CD4-positive, alpha-beta T cell (primary cell): ENCODE measurements at places on chromosomes 12 and 14. TPM values are rescaled to one million over a fixed set of nuclear protein-coding genes. Genes with fewer than 3 reads are reported as not detected.

GRCh38 chr14:81801921-81802320 lies 268.3 kb upstream of the SEL1L start:
- H3K4me1 ChIP-seq = no peaks in the 10 kb centered on the region
- H3K27ac ChIP-seq = no peak overlapping the region
- no peak for DNase-seq
- H3K36me3 ChIP-seq = no peaks in the 10 kb centered on the region
- no peaks in the 10 kb centered on the region for H3K27me3 ChIP-seq

GRCh38 chr12:108633081-108633533 lies 587 bp downstream of the SELPLG start:
- H3K4me3 ChIP-seq = peak overlapping the region; percentile 87
- DNase-seq = no peak
- H3K27ac ChIP-seq = peak overlapping the region; percentile 86
- H3K4me1 ChIP-seq = peaks cover 75% of the 10 kb centered on the region

GRCh38 chr12:6280053-6280469 lies 30.4 kb upstream of the PLEKHG6 start:
- H3K4me3 ChIP-seq = no peak overlapping the region
- peaks cover 8% of the 10 kb centered on the region for H3K27me3 ChIP-seq

GRCh38 chr14:65132855-65133254 lies 30.5 kb upstream of the MAX start:
- H3K4me3 ChIP-seq = no peak overlapping the region
- no peak for DNase-seq
- H3K27me3 ChIP-seq = no peaks in the 10 kb centered on the region
- H3K36me3 ChIP-seq = no peaks in the 10 kb centered on the region
- H3K4me1 ChIP-seq = no peaks in the 10 kb centered on the region

- DNase-seq = no peak
- no peaks in the 10 kb centered on the region for H3K4me1 ChIP-seq
- H3K27me3 ChIP-seq = no peaks in the 10 kb centered on the region
- H3K4me3 ChIP-seq = no peak overlapping the region
These were observed 143.0 kb downstream of the TMTC1 start for GRCh38 chr12:29640589-29641345.

DNA sequence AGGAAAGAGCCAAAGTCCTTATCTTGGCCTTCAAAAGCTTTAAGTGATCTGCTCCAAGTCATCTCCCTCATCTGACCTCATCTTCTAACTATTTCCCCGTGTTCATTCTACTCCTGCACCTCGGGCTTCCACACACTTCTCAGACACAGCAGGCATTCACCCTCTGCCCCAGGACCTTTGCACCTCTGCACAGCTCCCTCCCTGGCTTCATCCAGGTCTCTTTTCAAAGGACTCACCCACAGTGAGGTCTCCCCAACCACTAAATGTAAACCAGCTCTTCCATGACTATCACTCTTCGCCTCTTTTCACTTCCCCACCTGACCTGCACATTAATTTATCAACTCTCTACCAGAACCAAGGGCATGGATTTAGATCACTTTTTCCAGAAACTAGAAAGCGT lies 161.8 kb downstream of the PIWIL1 start:
- no peak overlapping the region for H3K4me3 ChIP-seq
- H3K27me3 ChIP-seq = no peaks in the 10 kb centered on the region
- no peak for DNase-seq

- H3K4me1 ChIP-seq = peaks cover 61% of the 10 kb centered on the region
- peak overlapping the region; percentile 100 for H3K4me3 ChIP-seq
- H3K27ac ChIP-seq = peak overlapping the region; percentile 97
- DNase-seq = no peak
- H3K36me3 ChIP-seq = peaks cover 20% of the 10 kb centered on the region
These were observed 601 bp downstream of the COX14 start for GRCh38 chr12:50112456-50113218.

GRCh38 chr14:79528828-79529416 lies 682.4 kb downstream of the DIO2 start:
- no peak overlapping the region for H3K27ac ChIP-seq
- H3K4me1 ChIP-seq = no peaks in the 10 kb centered on the region
- no peak overlapping the region for H3K4me3 ChIP-seq
- no peak for DNase-seq
- no peaks in the 10 kb centered on the region for H3K27me3 ChIP-seq
- no peaks in the 10 kb centered on the region for H3K36me3 ChIP-seq

DNA sequence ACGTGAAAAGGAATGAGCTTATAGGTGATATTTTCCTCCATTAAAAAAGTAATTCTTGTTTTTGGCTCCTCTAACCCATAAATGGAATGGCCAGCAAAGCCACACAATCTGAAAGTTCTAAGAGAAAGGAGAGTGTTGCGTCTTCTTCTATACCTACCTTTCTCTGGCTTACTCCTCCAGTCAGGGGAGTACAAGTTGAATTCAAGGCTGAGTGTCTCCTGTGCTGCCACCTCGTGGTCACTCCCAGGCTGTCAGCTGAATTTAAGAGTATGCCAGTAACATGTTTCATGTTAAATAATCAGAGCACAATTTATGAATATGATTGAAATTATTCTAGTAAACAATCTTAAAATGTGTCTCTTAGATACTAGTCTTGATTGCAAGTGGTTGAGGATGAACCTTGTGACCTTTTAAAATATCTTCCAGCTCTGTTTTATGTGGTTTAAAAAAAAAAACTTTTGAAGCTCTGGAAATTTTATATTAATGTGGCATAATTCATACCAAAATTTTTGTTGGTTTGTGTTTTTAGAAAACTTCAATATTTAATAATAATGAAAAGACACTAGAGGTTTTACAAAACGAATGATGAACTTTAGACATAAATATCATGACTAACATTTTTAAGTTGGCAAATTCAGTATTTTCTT lies 31.7 kb downstream of the PTHLH start:
- DNase-seq = peak; percentile 49
- H3K27me3 ChIP-seq = peaks cover 3% of the 10 kb centered on the region
- H3K4me1 ChIP-seq = no peaks in the 10 kb centered on the region
- no peak overlapping the region for H3K4me3 ChIP-seq
- no peaks in the 10 kb centered on the region for H3K36me3 ChIP-seq

DNA sequence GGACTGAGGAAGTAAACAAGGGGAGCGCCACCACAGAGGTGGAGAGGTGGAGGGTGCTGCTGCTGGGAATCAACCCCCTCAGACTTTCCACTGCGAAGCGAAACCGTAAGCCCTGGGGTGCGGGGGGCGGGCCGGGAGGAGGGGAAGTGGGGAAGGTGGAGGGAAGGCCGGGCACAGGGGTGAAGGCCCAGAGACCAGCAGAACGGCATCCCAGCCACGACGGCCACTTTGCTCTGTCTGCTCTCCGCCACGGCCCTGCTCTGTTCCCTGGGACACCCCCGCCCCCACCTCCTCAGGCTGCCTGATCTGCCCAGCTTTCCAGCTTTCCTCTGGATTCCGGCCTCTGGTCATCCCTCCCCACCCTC lies at the start of gene LAG3:
Gene LAG3, plus strand, starts transcription at position 190 of the 365 bp plus-strand sequence. CDS start 333 bp downstream, outside the sequence.
- peak; percentile 71 for DNase-seq
- H3K27me3 ChIP-seq = peaks cover 33% of the 10 kb centered on the region
- H3K4me1 ChIP-seq = peaks cover 55% of the 10 kb centered on the region
- H3K4me3 ChIP-seq = peak within 1 kb of the TSS; percentile 46
- H3K27ac ChIP-seq = no peak within 1 kb of the TSS

GRCh38 chr12:50772470-50772869 lies 8.6 kb downstream of the ATF1 start:
- DNase-seq = no peak
- H3K36me3 ChIP-seq = peaks cover 13% of the 10 kb centered on the region
- no peaks in the 10 kb centered on the region for H3K27me3 ChIP-seq
- H3K27ac ChIP-seq = no peak overlapping the region
- H3K4me1 ChIP-seq = peaks cover 6% of the 10 kb centered on the region

- peaks cover 21% of the 10 kb centered on the region for H3K4me1 ChIP-seq
- H3K27ac ChIP-seq = no peak overlapping the region
- H3K27me3 ChIP-seq = peaks cover 24% of the 10 kb centered on the region
- H3K4me3 ChIP-seq = no peak overlapping the region
- H3K36me3 ChIP-seq = peaks cover 10% of the 10 kb centered on the region
- DNase-seq = no peak
These were observed 2.9 kb downstream of the MMP14 start for GRCh38 chr14:22839159-22839779.

GRCh38 chr12:93094988-93095737 lies 166.1 kb upstream of the EEA1 start:
- H3K27ac ChIP-seq = no peak overlapping the region
- H3K4me1 ChIP-seq = peaks cover 3% of the 10 kb centered on the region
- DNase-seq = no peak

GRCh38 chr14:56816574-56817391 lies 6.5 kb upstream of the OTX2 start:
- H3K4me1 ChIP-seq = no peaks in the 10 kb centered on the region
- no peak overlapping the region for H3K27ac ChIP-seq
- no peak for DNase-seq
- no peaks in the 10 kb centered on the region for H3K36me3 ChIP-seq
- H3K4me3 ChIP-seq = no peak overlapping the region

DNA sequence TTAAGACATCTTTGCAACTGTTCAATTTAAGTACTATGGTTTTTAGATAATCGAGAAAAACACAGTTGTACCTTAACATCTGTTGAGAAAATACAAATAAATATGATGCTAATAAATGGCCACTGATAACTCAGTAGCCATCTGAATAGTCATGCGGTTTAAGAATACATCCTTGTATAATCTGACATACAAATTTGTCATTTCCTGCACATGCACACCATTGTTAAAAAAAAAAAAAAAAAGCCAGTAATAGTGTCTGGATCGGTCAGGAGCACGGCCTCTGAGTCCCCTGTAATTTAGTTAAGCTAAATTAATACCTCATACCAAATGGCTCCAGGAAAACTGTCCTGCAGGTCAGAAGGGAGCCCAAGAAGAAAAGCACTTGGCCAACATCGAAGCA lies 16.8 kb downstream of the RFC5 start:
- H3K27ac ChIP-seq = no peak overlapping the region
- no peaks in the 10 kb centered on the region for H3K4me1 ChIP-seq
- H3K36me3 ChIP-seq = peaks cover 63% of the 10 kb centered on the region
- H3K27me3 ChIP-seq = no peaks in the 10 kb centered on the region
- DNase-seq = no peak

- H3K4me3 ChIP-seq = no peak overlapping the region
- no peak for DNase-seq
- H3K27ac ChIP-seq = no peak overlapping the region
- no peaks in the 10 kb centered on the region for H3K36me3 ChIP-seq
- no peaks in the 10 kb centered on the region for H3K27me3 ChIP-seq
These were observed 35.4 kb upstream of the SPPL3 start for GRCh38 chr12:120939523-120939922.

DNA sequence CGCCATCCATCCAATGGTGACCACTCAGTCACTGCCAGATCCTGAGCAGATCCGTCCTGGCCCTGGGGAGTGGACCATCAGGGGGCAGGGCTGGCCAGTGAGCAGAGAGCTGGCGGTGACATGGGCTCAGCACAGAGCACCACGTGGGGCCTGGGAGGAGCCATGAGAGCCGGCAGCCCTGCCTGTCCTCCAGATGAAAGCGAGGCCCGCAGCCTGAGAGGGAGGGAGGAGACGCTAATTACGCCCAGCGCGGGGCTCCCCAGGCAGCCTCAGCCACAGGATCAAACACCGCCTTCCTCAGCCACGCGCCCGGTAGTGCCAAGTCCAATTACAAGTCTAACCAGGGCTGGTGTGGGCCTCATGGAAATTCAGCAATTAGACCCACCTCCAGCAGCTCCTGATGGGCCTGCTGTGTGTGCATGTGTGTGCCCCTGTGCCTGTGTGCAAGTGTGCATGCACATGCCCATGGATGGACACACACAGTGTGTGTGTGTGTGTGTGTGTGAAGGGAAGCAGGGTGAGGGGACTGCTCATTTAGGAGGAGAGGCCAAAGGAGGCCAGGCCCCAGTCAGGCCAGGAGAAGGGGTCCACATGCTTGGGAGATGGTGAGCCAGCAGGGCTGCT lies 68.0 kb downstream of the KIF26A start:
- H3K36me3 ChIP-seq = no peaks in the 10 kb centered on the region
- no peaks in the 10 kb centered on the region for H3K4me1 ChIP-seq
- H3K27me3 ChIP-seq = peaks cover 4% of the 10 kb centered on the region
- DNase-seq = no peak
- H3K4me3 ChIP-seq = no peak overlapping the region

DNA sequence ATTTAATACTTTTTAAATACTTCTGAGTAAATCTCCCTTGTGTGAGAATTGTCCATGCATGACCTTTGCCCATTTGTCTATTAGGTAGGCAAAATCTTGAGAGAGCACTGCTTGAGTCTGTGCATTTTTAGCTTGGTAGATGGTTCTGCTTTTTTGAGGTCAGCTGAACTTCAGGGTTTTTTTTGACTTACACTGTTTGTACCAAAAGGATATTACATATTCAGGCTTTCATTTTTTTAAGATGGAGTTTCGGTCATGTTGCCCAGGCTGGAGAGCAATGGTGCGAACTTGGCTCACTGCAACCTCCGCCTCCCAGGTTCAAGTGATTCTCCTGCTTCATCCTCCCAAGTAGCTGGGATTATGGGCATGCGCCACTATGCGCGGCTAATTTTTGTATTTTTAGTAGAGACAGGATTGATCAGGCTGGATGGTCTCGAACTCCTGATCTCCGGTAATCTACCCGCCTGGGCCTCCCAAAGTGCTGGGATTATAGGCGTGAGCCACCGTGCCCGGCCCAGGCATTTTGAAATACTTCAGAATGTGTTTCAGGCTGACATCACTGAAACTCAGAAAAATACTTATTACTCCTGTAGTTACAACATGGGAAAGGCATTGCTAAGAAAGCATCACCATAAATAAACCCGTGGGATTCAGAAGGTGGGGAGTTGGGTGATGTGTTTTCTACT lies 11.1 kb downstream of the RASSF3 start:
- no peaks in the 10 kb centered on the region for H3K27me3 ChIP-seq
- DNase-seq = no peak
- no peak overlapping the region for H3K27ac ChIP-seq
- no peak overlapping the region for H3K4me3 ChIP-seq
- H3K36me3 ChIP-seq = peaks cover 9% of the 10 kb centered on the region

- no peak overlapping the region for H3K27ac ChIP-seq
- H3K4me1 ChIP-seq = no peaks in the 10 kb centered on the region
- no peak for DNase-seq
- H3K4me3 ChIP-seq = no peak overlapping the region
- H3K27me3 ChIP-seq = no peaks in the 10 kb centered on the region
These were observed 16.7 kb downstream of the FNTB start for GRCh38 chr14:65003394-65003793.

GRCh38 chr12:53989227-53990113 lies 4.5 kb downstream of the HOXC10 start:
- no peak overlapping the region for H3K4me3 ChIP-seq
- H3K4me1 ChIP-seq = peaks cover 41% of the 10 kb centered on the region
- DNase-seq = no peak
- peaks cover 98% of the 10 kb centered on the region for H3K27me3 ChIP-seq
- no peaks in the 10 kb centered on the region for H3K36me3 ChIP-seq
- no peak overlapping the region for H3K27ac ChIP-seq

The HVCN1 gene
- 4.1 TPM for total RNA-seq

The KHNYN gene
- total RNA-seq = 170 TPM

The ADAM20 gene
- 0.14 TPM for total RNA-seq

The SMAGP gene
- 3.0 TPM for total RNA-seq

The BCAT1 gene
- total RNA-seq = 0.34 TPM

The RFLNA gene
- not detected for total RNA-seq

The C12orf54 gene
- total RNA-seq = not detected
